ENCODE measurements at places on chromosomes 13 and 19. TPM values are rescaled to one million over a fixed set of nuclear protein-coding genes. Genes with fewer than 3 reads are reported as not detected.

DNA sequence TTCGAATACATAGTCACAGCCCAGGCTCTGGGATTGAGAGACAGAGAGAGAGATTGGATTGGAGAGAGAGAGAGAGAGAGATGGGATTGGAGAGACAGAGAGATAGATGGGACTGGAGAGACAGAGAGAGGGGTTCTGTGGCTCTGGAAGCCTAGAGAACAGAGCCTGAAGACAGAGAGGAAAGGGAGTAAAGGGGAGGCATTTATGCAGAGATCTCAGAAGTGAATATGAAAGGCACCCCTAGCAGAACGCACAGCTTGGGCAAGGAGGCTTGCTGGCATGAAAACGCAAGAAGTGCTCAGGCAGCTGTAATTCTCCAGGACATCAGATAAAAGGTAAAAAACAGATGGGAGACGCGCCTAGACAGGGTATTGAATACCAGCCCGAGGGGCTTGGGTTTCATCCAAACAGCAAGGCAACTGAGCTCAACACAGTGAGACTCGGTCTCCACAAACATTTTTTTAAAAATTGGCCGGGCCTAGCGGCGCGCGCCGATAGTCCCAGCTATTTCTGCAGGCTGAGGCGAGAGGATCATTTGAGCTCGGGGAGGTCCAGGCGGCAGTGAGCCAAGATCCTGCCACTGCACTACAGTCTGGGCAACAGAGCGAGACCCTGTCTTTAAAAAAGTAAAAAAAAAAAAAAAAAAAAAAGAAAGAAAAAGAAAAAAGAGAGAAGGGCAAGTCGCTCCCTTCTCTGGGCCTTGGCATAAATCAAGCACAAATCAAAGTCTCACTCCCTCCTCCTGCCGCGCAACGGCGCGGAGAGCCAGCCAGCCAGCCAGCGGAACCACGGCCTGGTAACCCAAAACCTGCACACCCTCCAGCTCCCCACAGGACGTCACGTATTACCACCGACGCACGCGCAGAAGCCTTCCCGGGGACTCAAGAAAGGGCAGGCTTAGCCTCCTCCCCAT is 774 bp upstream of the PPP2R1A start:
- peak overlapping the region; percentile 45 for H3K4me3 ChIP-seq
- no peaks in the 10 kb centered on the region for H3K36me3 ChIP-seq
- peak overlapping the region; percentile 92 for H3K27ac ChIP-seq
- no peaks in the 10 kb centered on the region for H3K27me3 ChIP-seq
- no peak for DNase-seq

The TMEM86B gene
- total RNA-seq, result 3.9 TPM

DNA sequence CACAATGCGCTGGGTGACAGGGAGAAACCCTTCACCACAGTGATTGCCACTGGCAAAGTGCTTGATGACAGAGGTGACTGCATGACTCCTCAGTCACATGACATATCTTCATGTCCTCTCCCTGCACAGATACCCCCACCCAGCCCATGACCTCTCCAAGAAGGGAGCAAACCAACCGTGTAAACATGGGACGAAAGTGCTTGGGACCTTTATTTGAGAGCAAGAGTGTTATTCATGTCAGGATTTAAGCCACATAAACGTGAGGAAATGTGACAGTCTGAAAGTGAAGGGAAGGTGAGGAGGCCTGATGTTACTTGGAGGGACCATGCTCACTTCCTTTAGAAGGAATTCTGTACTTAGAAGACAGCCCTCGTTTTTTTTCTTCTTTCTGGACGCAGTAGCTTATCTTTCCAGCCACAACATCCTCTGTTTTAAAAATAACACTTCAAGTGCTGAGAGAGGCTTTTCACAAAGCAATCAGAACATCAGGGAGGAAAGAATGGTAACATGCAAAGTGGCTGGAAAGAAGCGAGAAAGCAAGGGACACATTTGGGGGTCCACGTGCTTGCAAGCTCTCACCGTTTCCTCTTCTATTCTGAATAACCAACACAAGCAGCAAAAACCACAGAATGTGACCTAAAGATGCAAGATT is 35.6 kb downstream of the EPS15L1 start:
- H3K27ac ChIP-seq, result peak overlapping the region; percentile 50
- H3K27me3 ChIP-seq, result no peaks in the 10 kb centered on the region
- no peak for DNase-seq

DNA sequence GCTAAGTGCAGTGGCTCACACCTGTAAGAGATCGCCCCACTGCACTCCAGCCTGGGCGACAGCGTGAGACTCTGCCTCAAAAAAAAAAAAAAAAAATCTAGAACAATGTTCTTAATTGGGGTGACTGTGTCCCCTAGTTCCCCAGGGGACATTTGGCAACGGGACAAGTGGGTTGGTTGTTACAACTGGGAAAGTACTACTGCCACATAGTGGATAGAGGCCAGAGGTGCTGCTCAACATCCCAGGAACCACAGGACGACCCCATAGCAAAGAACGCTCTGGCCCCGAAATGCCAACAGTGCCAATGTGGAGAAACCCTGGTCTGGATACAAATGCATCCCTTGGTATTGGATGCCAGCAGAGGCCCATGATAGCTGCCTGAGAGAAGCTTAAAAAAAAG is 11.8 kb downstream of the NLRP12 start:
- no peak for DNase-seq
- no peak overlapping the region for H3K4me3 ChIP-seq
- no peaks in the 10 kb centered on the region for H3K27me3 ChIP-seq
- H3K27ac ChIP-seq, result no peak overlapping the region

- no peak overlapping the region for H3K4me3 ChIP-seq
- no peak for DNase-seq
- H3K4me1 ChIP-seq, result no peaks in the 10 kb centered on the region
- no peaks in the 10 kb centered on the region for H3K27me3 ChIP-seq
- no peak overlapping the region for H3K27ac ChIP-seq
Observed at GRCh38 chr19:23439623-23440022, 44.4 kb upstream of the ZNF91 start.

DNA sequence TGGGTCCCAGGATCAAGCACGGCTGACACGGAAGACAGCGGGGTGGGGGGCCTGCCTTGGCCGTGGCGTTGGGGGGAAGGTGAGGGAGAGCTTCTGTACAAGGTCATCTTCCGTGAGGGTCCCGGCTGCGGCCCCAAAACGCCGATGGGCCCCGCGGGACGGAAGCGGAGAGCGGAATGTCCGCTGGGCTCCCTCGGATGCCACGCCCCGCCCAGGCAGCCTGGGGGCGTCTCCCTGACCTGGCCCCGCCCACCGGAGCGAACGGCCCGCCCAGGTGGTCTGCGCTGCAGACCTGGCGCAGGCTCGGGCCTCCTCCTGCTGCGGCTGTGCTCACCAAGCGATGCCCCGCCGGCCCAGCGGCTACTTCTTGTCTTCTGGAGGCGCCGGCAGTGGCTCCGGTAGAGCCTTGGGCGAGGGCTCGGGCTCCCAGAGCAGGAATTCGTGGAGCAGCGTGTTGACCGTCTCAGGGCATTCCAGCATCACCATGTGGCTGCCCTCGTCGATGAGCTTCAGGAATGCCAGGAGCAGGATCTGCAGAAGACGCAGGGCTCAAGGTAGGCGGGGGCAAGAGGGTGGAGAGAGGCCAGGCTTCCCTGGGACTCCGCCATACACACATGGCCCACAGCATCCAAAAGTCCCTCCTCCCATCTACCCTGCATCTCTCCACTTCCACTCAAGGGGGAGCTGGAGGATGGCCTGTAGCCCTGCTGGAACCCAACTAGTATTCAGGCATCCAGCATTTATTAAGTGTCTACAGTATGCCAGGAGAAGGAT is 10.7 kb downstream of the ABHD8 start:
- peaks cover 14% of the 10 kb centered on the region for H3K36me3 ChIP-seq
- H3K4me1 ChIP-seq, result no peaks in the 10 kb centered on the region
- DNase-seq, result peak; percentile 76
- peaks cover 7% of the 10 kb centered on the region for H3K27me3 ChIP-seq
- H3K4me3 ChIP-seq, result peak overlapping the region; percentile 58

The PRTN3 gene
- not detected for total RNA-seq

DNA sequence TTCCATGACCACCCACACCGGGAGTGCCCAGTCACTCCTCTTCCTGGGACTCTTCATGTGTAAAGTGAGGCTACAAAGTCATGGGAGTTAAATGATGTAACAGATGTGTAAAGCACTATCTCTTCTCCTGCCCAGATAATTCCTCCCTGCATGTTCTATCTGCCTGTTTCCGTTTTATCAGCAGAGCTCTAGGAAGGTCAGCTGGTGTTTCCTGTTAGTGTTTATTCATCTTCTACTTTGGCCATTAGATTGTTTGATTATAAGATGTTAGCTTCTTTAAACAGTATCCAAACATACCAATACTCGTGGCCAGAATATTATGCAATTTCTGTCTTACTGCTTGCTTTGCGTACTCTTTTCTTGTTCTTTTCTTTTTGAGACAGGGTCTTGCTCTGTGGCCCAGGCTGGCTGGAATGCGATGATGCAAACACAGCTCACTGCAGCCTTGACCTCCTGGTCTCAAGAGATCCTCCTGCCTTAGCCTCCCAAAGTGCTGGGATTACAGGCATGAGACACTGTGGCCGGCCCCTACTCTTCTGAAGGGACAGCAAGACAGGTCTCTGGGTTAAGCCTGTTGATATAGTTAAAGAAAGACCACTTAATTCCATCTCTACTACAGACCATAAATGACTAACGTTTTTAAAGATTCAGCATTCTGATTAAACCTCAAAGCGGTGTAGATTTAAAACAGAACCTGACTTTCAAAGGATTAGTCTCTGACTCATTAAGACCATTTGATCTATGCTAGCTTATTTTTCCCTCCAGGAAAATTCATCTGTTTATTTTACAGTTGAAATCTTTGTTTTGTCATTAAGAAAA is 97.4 kb upstream of the AKAP11 start:
- H3K27me3 ChIP-seq, result no peaks in the 10 kb centered on the region
- peaks cover 7% of the 10 kb centered on the region for H3K36me3 ChIP-seq
- peak overlapping the region; percentile 22 for H3K27ac ChIP-seq
- H3K4me3 ChIP-seq, result no peak overlapping the region

DNA sequence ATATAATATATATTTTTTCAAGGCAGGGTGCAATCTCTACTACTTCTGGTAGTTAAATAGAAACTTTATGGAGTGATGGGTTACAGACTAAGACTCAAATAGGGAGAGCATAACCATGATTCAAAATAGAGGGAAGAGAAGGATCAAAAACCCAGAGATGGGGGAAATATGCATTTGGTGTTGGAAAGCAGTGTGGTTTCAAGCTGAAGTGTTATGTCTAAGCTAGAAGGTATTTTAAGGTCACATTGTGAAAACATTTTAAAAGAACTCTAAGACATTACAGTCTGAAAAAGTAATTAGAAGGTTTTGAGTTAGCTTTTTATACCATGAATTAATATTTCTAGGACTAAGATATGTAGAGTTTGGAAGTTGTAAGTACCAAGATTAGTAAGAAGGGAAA is 2741.4 kb downstream of the PCDH9 start:
- no peak overlapping the region for H3K4me3 ChIP-seq
- no peak overlapping the region for H3K27ac ChIP-seq
- no peaks in the 10 kb centered on the region for H3K27me3 ChIP-seq
- H3K4me1 ChIP-seq, result no peaks in the 10 kb centered on the region
